ENCODE measurements at places on chromosomes 11 and 22. TPM values are rescaled to one million over a fixed set of nuclear protein-coding genes. Genes with fewer than 3 reads are reported as not detected.

Gene RIBC2
- total RNA-seq = 2.1 TPM

Gene SLC22A6
- not detected for total RNA-seq

Gene OR52H1
- 0.59 TPM for total RNA-seq

Gene TRIM51G
- total RNA-seq = not detected

Gene HEPACAM
- total RNA-seq = 3.6 TPM

Gene RFPL1
- not detected for total RNA-seq

Gene SLC37A2
- 10.3 TPM for total RNA-seq

Gene PTPRCAP
- 0.89 TPM for total RNA-seq

Gene OR51G1
- not detected for total RNA-seq

Gene SLC15A3
- total RNA-seq = 8.8 TPM
